Lower lobe of right lung (tissue), 2 donors: ENCODE measurements at places on chromosomes 13 and 19.

DNA sequence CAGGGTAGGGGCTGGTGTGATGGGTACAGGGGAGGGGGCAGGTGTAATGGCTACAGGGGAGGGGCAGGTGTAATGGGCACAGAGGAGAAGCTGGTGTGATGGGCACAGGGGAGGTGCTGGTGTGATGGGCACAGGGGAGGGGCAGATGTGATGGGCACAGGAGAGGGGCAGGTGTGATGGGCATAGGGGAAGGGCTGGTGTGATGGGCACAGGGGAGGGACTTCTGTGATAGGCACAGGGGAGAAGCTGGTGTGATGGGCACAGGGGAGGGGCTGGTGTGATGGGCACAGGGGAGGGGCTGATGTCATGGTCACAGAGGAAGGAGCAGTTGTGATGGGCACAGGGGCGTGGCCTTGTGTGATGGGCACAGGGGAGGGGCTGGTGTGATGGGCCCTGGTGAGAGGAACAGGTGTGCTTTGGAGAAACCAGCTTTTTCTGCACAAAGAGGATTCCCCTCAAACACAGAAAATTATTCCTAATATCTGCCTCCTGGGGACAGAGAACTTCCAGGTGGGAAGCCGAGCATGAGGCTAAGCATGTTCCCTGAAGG, 38.6 kb upstream of the POP4 start:
- DNase-seq, result no peak

GRCh38 chr19:18603255-18603957, 3.2 kb downstream of the CRLF1 start:
- DNase-seq, result no peak

GRCh38 chr13:106464076-106464475, 71.4 kb downstream of the EFNB2 start:
- DNase-seq, result no peak

- no peak for DNase-seq
Observed at GRCh38 chr13:106361621-106362020, 173.8 kb downstream of the EFNB2 start.

DNA sequence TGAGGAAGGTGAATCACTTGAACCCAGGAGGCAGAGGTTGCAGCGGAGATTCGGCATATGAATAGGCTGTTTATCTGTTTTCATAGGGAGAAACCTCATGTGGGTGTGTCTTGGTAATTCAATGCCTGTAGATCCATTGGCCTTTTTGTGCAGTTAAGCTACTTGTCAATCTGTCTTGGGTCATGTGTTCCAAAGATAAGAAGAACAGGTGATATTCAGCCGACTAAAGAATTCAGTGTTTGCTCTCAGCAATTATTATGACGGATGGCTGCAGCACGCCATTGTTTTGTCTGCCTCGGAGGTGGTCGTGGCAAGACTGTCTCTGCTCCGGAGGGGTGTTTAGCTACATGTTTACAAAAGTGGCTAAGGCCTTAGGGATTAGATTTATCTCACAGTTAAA, 573.0 kb upstream of the PCDH9 start:
- no peak for DNase-seq

GRCh38 chr19:18167975-18168645, 5.5 kb upstream of the IFI30 start:
- DNase-seq, result peak; percentile 66

- no peak for DNase-seq
Observed at GRCh38 chr13:94622344-94622743, 20.7 kb downstream of the GPR180 start.

DNA sequence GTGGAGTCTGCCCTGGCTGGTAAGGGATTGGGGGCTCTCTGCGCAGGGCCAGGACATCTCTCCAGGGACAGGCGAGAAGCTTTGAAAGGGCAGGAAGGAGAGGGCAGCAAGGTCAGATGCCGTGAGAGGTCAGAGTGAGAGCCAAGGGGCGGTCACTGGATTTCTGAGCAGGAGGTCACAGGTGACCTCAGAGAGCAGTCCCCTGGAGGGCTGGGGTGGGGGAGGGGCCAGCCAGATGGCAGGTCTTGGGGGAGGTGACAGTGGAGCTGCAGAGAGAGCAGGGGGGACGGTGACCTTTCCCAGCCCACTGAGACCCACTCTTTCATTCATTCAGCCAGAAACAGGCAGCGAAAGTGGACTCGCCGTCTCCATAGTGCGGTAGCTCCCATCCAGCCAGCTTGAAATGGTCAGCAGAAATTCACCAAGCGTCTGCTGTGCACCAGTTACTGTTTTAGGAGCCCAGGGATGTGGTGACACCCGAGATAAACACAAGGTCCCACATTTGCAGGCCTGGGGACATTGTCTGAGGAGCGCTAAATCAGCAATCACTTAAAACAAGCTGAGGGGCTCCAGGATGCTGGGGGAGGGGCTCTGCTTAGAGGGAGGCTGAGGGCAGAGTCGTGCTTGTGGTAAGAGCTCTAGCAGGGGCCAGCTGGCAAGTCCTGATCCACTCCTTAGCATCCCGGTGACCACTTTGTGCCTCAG, 10.2 kb downstream of the CARM1 start:
- no peak for DNase-seq

GRCh38 chr19:1074544-1075283, 7.7 kb downstream of the ARHGAP45 start:
- DNase-seq, result peak; percentile 97
